ENCODE measurements at places on chromosomes 3 and 15. TPM values are rescaled to one million over a fixed set of nuclear protein-coding genes. Genes with fewer than 3 reads are reported as not detected.
A peak's percentile ranks its signal among the peaks of the same experiment; 100 is the strongest.

Gene DNAH12
- total RNA-seq, result 0.47 TPM

Gene CTXND1
- not detected for total RNA-seq

Gene A4GNT
- not detected for total RNA-seq

DNA sequence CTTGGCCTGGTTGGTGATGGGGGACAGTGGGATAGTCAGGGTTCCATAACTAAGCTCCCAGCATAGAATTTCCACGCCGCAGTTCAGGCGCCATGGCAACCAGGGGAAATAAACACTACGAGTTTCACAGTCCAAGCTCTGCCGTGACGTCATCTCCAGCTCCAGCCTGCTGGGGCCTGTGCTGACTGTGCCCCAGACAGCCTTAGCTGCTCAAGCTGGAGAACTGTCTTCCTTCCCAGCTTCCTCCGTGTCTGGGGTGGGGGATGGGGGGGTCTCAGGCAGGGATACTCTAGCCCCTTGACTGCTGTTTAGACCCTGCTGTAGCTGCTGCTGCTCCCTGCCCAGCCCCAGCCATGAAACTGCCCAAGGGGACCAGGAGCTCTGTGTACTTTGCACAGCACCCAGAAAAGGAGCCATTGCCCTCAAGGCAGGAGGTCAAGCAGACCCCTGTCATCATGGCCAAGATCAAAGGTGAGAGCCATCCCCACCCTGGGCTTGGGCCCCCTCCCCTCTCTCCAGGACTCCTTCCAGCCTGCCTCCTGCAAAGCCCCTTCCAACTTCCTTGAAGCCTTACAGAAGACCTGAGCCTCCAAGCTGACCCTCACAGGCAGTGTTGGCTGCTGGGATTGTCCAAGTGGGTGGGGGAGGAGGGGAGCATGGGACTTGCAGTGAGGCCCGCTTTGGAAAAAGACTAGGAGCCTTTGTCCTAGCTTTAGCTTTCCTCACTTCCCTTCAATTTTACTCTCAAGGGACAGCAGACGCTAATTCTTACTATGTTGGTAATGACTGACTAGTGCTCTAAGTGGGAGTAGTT lies 11.4 kb upstream of the CSPG4 start:
- peak; percentile 96 for DNase-seq

GRCh38 chr3:182226995-182227394 lies 515.3 kb downstream of the SOX2 start:
- DNase-seq, result no peak

DNA sequence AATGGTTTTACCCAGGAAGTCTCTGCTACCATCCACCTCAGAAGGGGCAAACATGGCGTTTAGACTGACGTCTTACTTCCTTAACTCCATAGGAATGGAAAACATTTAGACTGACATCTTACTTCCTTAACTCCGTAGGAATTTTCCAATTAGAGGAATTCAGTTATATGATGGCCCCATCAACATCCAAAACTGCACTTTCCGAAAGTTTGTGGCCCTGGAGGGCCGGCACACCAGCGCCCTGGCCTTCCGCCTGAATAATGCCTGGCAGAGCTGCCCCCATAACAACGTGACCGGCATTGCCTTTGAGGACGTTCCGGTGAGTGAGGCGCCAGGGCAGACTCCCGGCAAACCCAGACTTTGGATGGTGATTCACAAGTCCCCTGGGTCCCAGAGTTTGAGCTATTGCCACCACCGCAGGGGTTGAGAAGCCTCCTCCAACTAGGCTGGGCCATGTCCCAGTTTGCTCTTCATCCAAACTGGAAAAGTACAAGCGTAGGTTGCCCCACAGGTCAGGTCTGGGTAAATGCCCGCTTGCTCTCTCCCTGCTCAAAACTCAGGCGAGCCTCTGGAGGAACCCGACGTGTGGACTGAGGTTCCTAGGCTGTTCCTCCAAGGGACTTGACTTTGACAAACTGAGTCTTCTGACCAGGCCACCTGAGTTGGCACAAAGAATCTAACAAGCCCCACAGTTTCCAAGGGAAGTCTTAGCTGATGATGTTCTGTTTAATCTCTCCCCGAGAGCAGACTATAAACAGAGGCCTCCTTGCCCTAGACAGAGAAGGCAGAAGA lies 57.7 kb downstream of the MESD start:
- no peak for DNase-seq

- DNase-seq, result no peak
Measured at GRCh38 chr15:88636050-88636449, 2.8 kb upstream of the ISG20 start.

Gene WDR72
- total RNA-seq, result not detected

- DNase-seq, result no peak
Measured at GRCh38 chr3:179268400-179269051, 17.6 kb upstream of the KCNMB3 start.

DNA sequence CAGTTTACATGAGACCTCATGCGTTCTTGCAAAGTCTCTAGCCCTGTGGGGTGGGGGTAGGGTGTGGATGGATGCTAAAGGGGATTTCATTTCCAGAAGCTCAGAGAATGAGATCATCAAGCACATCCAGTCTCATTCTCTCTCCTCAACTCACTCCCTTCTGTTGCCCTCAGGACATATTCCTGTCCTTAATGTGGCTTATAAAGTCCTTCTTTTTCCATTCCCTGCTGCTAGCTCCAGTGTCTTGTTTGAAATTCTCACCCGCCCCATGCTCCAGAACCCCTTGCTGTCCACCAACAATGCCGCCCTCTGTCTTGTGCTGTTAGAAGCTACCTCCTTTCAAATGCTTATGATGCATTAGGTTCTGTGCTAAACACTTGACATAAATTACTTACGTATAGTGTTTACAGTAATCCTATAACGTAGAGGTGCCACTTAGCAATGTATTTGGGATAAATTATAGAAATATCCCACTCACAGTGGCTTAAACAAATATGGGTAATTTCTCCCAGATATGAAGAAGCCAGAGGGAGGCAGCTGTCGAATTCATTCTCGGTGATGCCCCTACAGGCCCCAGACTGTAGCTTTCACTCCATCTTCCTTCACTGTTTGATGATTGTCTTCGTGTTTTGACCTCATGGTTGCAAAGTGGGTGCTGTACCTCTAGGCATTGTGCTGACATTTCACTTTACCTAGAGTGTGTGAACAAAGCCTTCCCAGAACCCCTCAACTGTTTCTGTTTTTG lies 273.1 kb upstream of the TBL1XR1 start:
- peak; percentile 97 for DNase-seq

Gene CNTN4
- total RNA-seq, result not detected

GRCh38 chr15:49122541-49123062 lies 32.8 kb downstream of the COPS2 start:
- DNase-seq, result no peak

GRCh38 chr3:182809531-182809930 lies 16.2 kb downstream of the ATP11B start:
- no peak for DNase-seq

DNA sequence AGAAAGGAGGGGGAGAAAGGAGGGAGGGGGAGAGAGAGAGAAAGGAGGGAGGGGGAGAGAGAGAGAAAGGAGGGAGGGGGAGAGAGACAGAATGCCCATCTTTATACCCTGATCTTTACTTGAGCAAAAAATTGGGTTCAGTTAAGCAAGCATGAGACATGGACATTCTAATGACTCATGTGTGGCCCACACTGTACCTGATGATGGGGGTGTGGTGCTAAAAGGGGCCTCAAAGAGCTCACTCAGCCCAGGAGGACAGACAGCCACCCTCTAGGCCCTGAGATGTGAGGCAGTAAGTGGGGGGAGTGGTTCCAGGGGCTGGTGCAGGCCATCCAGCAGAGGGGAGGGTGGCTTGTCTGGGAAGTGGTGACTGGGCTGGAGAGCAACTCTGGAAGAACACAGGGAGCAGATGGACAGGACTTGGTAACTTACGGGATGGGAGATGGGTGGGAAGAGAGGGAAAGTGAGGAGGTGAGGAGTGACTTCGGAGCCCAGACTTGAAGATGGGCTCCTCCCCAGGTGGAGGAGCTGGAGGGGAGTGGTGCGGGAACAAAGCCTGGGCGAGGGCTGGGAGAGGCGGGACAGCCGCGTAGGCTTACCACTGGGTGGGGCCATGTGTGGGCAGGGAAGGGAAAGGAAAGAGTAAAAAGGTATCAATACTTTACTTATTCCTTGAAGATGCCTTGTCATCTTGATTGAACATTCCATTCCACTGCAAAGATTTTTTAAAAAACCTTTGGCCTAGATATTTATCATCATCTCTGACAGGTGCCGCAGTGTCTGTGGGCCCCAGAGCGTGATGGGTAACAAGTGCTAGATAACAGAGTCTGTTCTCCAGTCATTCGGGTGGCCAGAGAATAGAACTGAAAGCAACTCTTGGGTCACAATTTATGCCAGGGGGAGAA lies 32.3 kb downstream of the TSPAN3 start:
- no peak for DNase-seq

DNA sequence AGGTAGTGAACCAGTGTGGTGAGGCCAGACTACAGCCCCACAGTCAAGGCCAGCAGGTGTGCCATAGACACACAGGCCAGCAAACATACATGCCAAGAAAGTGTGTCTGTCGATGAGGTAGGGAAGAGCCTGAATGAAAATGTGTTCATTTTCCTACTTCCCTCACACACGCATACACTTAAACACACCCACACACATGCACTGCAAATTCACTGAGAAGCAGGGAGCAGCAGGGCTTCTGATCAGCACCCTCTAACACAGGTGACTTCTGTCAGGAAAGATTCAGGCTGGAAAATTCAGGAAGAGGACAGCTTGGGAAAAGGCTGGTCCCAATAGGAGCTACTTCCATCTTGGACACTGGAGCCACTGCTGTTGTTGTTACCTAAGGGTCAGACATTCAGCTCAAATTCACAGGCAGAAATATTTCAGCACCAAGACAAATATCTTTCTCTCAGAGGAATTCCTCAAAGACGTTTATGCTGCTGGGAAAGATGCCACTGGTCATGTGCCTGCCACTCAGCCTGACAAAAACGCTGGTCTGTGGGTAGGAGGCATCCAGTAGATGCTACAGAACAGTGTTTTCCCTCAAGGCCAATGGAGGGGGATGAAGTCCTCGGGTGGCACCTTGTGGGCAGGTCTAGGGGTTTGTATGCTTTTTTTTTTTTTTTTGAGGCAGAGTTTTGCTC lies 40.9 kb upstream of the LARS2 start:
- DNase-seq, result no peak

DNA sequence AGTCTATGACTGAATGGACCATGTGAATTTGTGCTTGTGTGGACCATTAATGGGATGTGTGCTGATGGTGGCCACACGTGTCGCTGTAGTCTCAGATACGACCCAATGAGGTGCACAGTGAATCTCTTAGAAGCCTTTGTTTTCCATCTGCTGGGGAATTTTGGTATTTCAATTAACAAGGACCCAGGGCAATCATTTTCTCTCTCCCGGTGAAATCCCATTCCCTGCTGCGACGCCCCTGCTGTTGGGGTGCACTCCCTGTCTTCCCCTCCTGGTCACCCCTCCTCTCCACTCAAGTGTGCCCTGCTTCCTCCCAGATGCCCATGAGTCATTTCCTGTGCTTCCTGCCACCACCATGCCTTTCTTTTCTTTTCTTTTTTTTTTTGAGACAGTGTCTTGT lies 32.7 kb downstream of the EBLN2 start:
- peak; percentile 47 for DNase-seq

Gene KIF7
- total RNA-seq, result 1.9 TPM

GRCh38 chr15:78211189-78211921 lies 23.0 kb downstream of the ACSBG1 start:
- no peak for DNase-seq

Measured in M059J (cell line).